Liver (tissue), 10 donors: ENCODE measurements at places on chromosomes 2 and 18. TPM values are rescaled to one million over a fixed set of nuclear protein-coding genes. Genes with fewer than 3 reads are reported as not detected.

PLCD4 gene
- 0.51 TPM for polyA plus RNA-seq

CENPA gene
- polyA plus RNA-seq = 1.2 TPM

GPN1 gene
- 10.7 TPM for polyA plus RNA-seq

NFE2L2 gene
- 26.8 TPM for polyA plus RNA-seq

TRIM54 gene
- polyA plus RNA-seq = 0.03 TPM

AFF3 gene
- polyA plus RNA-seq = 0.48 TPM

CDCA7 gene
- polyA plus RNA-seq = 0.25 TPM

PRPF40A gene
- 18.8 TPM for polyA plus RNA-seq

COL4A4 gene
- 0.85 TPM for polyA plus RNA-seq

CIDEA gene
- polyA plus RNA-seq = not detected

CIB4 gene
- polyA plus RNA-seq = not detected

GKN2 gene
- polyA plus RNA-seq = not detected

MAP2 gene
- 1.6 TPM for polyA plus RNA-seq

ZNF521 gene
- 0.50 TPM for polyA plus RNA-seq

ZFAND2B gene
- polyA plus RNA-seq = 53.8 TPM

MAPRE2 gene
- 7.9 TPM for polyA plus RNA-seq

ARHGAP15 gene
- polyA plus RNA-seq = 11.5 TPM

ST6GAL2 gene
- 1.4 TPM for polyA plus RNA-seq

ACVR1C gene
- polyA plus RNA-seq = 0.90 TPM

GRB14 gene
- polyA plus RNA-seq = 119 TPM

POTEE gene
- polyA plus RNA-seq = 0.07 TPM

DLX2 gene
- polyA plus RNA-seq = not detected

TMEM131 gene
- polyA plus RNA-seq = 7.0 TPM

GDF7 gene
- 0.89 TPM for polyA plus RNA-seq

PLGLB1 gene
- 140 TPM for polyA plus RNA-seq

GPBAR1 gene
- polyA plus RNA-seq = 2.1 TPM

MALL gene
- 1.6 TPM for polyA plus RNA-seq

RIT2 gene
- not detected for polyA plus RNA-seq
